ENCODE measurements at places on chromosomes 16 and 17.

- DNase-seq: no peak
Measured at GRCh38 chr16:53142823-53143568, 88.2 kb downstream of the CHD9 start.

- DNase-seq: no peak
Measured at GRCh38 chr16:57941016-57941664, 29.8 kb downstream of the CNGB1 start.

DNA sequence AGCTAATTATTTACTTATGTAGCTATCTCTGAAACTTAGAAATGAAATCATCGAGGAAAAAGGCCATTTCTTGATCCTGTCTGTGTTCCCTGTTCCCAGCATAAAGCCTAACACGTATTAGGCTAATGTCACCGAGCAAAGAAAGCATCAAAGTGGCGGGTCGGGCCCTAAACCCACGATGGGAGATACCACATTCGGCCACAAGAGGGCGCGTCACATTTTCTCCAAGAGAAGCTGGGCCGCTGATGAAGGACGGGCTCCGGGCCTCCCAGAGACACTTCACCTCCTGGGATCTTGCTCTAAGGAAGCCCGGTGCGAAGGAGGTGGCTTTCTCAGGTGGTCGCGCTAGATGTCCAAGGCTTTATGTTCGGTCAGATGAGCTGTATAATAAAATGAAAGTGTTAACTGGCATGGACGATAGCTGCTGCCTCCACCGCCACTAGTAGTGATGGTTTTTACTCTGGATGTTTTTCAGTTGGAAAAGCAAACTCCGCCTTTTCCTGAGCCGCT is 853 bp upstream of the PDK2 start:
- peak; percentile 87 for DNase-seq

DNA sequence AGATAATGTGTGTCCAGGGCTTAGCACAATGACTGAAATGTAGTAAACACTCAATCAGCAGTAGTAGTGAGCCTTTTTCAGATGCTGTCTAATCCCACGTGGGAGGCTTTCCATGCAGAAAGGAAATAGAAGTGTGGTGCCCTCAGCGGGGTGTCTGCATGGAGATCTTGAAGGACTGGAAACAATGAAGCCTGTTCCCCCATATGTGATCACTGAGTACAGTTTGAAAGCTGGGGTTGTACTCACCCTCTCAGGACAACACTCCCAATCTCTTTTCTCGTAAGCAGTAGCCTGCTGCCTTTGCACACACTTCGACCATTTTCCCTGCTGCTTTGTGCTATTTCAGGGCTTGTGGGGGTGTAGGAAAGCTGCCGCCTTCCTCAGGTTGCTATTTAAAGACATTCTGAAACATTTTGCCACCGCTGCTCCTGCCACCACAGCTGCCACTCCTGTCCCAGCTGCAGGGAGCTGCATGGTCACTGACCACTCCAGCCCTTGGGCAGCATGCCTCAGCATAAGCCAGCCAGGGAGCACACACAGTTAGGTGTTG is 40.6 kb upstream of the HAS3 start:
- DNase-seq: no peak

GRCh38 chr17:82592767-82593589 is 55.3 kb downstream of the WDR45B start:
- peak; percentile 59 for DNase-seq

DNA sequence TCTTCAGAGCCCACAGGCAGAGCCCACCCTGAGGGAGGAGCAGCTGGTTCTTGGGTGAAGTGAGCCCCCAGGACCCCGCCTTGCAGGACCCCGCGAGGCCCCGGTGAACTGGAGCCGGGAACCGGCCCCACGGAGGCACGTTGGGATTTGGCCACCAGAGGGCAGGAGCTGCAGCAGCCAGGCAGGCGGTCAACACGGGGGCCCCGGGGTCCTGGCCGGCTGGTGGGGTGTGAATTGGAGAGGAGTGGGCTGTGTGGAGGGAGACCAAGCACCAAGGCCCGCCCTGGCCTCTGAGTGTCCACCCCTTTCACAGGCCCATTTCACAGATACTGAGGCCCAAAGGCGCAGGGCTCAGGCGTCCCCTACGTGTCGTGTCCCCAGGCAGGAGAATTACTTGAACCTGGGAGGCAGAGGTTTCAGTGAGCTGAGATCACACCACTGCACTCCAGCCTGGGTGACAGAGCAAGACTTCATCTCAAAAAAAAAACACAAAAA is 2.2 kb downstream of the DPEP1 start:
- peak; percentile 75 for DNase-seq

- DNase-seq: peak; percentile 68
Measured at GRCh38 chr17:56833057-56833808, 487 bp downstream of the C17orf67 start.

- no peak for DNase-seq
Measured at GRCh38 chr17:28367641-28368305, 2.3 kb downstream of the VTN start.

DNA sequence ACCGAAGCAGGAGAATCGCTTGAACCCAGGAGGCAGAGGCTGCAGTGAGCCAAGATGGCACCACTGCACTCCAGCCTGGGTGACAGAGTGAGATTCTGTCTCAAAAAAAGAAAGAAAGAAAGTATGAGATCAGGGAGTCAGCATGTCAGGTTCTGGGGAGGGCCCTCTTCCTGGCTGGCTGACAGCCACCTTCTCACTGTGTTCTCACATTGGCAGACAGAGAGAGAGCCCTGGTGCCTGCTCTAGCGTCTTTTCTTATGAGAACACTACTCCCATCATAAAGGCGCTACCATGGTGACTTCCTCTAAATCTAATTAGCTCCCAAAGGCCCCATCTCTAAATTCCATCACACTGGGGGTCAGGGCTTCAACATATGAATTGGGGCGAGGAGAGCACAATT is 27.6 kb upstream of the RBBP6 start:
- DNase-seq: no peak

DNA sequence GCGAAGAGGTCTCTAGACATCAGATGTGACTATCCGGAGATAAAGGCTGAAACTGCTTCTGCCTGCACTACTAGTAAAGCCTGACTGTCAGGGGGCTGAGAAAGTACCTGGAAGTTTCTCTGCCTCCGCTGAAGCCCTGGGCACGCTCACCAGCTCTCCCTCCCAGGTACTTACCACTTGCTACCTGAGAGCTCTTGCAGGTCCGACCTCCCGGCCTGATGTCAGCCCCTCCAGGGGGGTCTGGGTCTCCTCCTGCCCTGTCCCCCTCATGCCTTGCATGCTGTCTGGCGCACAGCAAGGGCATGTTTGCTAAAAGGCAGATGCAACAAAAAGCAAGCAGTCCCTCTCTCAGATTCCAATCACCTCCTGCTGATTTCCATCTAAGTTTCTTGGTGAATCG is 17.4 kb downstream of the ZDHHC7 start:
- DNase-seq: no peak

DNA sequence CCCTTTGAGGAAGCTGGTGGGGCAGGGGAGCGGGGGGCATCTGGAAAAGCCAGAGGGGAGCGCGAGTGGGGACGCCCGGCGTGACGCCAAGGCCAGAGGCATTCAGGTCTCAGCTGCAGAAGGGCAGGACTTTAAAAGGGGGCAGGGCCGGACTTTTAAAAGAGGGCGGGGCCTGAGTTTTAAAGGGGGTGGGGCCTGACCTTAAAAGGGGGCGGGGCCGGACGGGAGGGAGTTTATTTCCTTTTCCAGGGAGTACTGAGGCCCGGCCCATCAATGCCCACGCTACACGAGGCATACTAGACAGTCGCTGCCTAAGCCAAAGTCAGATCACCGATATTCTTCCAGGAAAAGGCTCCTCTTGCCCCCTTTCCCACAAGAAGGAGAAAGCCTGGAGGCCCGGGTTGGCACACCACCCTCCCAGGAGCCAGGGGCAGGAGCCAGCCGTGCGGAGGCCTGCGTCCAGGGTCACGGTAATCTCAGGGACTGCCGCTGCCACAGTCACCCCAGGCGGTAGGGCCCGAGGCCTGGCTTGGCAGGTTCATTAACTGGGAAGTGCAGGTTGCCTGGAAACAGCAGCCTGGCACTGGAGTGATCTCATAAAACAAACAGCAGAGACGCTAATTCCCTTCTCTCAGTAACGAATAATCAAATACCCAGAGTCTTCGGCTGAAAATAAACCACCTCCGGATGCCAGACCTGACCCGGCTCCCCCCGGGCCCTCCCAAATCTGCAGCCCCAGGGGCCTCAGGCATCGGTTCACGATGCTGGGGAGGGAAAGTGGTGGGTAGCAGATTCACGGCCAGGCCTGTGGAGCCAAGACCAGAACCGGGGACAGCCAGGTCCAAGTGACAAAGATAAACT is 90.7 kb downstream of the TIMM22 start:
- DNase-seq: peak; percentile 55

GRCh38 chr17:58755269-58755576 is 431 bp upstream of the PPM1E start:
- no peak for DNase-seq
